ENCODE measurements at places on chromosomes 13 and 19.

- DNase-seq: no peak
These were observed 4.2 kb downstream of the PTGIR start for GRCh38 chr19:46620716-46621115.

DNA sequence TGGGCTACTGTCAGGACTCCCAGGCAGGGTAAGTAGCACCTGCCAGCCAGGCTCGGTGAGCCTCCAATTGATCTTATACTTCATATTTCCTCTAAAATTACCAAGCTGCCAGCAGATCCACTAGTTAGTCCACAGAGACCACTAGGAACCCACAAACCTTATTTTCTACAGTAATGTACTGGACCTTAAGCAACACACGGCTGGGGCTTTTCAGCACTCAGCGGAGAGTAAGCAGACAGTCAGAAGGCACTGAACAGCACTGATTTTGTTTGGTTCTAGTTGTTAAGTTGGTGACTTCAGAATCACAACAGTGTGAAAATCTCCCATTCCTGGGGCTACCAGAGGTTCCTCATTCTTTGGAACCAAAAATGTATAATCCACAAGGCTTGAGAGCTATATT is 56.1 kb downstream of the MRPL57 start:
- DNase-seq: no peak

DNA sequence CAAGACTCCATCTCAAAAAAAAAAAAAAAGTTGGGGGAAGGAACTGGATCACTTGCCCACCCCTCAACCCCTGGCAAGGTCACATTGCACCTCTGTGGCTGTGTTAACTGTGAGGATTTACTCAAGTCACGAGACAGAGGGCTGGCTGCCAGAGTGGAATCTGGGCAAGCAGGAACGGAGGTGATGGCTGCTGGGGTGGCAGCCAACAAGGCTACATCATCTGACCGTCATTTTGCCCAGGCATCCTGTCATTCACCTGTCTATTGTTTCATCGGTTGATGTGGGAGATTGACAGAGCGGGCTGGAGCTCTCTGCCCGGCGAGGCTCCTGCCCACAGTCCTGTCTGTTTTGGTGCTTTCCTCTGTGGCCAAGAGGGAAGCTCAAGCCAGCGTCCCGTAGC is 75.7 kb downstream of the DPF1 start:
- no peak for DNase-seq

DNA sequence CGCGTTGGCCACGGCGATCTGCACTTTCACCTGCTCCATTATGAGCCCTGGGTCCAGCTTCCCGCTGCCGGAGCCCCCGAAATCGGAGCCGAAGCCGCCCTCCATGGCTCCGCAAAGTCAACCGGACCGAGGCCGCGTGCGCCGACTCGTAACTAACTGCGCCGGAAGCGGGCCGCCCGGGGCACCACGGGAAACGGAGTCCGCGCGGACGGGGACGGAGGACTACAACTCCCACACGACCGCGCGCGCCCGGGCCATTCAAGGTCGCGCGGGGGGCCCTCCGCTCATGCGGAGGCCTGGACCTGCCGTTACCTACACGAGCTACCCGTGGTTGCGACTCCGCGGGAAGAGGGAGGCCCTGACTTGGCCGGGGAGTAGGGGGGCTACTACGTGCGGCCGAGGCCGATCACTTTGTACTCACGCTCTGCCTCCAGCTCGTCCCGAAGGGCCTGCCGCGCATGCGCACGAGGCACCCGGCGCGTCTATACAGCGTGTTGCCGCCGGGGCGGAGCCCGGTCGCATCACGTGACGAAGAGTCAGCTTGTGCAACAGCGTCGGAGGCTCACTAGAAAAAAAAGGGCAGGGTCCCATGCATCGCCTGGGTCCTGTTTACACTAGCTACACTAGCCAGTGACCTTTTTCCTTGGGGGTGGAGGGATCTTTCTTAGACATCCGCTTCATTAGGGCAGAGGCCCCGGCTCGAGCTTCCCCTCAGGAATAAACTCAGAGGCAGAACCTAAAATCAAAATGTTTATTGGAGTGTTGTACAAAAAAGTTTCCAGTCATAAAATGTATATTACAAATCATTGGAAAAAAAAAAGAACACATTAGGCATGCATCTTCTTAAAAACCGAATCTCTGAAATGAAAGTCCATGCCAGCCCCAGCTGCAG is at the start of gene TIMM13:
TSS of gene TIMM13 (minus strand) at position 158 of the 892 bp plus-strand sequence. CDS start at position 105, 53 bp downstream.
- DNase-seq: peak; percentile 96

DNA sequence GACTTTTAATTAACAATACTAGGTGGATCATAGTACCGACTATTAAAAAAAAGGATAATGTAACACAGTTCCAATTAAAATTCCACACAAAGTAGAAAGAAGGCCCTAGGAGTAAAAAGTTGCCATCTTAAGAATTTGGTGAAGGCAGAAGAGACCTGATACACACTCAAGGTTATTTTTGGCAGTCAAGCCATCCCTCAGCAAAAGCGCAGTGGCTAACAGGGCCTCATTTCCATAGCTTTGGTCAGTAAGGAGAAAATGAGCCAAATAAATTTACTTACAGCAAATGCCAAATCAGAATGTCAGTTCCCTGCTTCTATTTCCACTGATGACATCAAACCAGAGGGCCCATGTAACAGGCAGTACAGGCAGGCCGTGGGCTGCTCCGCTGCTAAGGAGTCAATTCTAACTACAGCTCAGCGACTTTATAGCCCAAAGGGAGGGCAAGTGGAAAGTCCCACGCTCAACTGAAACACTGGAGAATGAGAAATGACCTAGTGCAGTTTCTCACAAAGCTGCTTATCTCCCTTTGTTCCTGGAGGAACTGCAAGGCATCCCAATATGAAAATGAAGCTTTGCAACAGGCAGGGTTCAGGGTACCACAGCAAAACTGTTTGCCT is 6.3 kb downstream of the ARGLU1 start:
- peak; percentile 42 for DNase-seq

- DNase-seq: no peak
These were observed 26.0 kb downstream of the MED4 start for GRCh38 chr13:48068952-48069351.
